A673 (cell line): ENCODE measurements at places on chromosomes 3 and 15.

DNA sequence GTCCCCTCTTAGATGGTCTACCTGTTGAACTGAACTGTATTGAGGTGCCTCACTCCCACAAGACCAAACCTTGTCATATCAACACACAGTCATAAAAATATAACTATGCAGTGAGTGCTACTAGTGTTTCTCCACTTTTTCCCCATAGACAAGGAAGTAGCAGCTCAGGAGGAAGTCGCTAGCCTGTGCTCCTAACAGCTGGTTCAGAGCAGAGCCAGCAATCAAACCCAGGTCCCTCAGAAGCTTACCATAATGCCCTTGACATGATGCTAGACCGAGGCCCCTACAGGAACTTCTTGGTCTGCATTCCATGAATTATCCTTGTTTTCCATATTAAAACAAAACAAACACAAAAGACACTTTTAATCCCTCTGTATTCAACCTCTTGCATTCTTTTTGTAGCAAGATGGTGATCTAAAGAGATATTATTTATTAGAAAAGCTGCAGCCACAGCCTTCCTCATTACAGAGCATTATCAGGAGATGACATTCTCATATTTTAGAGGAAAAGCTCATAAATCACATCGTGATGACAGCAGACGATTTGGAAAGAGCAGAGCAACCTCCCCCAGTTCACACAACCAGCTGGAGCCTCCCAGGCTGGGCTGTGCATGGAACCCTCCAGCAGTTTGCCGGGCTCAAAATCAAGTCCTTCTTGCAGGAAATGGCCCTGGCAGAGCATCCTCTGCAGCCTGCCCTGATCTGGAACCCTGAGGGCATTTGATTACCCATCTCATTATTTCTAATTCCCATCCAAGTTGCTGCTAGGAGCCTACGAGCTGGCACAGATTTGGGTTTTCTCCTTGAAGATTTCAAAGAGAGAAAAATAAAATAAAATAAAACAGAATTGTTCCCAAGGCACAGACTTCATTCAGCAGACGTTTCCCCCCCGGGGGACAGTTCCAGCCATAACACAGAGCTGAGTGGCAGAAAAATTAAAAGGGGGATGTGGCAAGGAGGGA lies 118.8 kb downstream of the SRGAP3 start:
- DNase-seq, result no peak

DNA sequence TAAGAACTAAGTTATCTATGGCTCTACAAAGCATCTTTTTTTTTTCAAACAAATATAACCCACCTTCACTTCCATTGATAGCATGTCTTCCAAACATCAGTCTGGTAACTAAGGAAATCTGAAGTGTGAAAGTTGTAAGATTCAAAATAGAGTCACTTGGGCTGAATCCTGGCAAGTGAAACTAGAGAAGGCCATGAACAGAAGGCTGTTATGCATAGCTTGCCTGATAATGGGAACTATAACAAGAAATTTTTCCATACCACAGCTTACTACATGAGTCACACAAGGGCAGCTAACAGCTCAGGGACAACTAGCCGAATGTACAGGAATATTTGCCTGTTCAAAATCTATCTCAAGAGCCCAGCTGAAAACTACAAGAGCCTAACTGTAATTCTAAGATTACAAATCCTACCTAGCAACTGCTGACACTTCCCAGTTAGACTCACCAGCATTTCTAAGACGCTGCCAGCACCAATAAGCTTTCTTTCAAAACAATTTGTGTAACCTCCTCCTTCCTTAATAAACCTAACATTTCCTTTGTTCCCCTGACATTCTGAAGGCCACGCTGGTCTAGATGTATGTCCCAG lies 1066.5 kb downstream of the PLOD2 start:
- peak; percentile 48 for DNase-seq

GRCh38 chr15:65836665-65837064 lies 32.6 kb upstream of the RAB11A start:
- DNase-seq, result no peak

- no peak for DNase-seq
Measured at GRCh38 chr3:25962255-25962654, 172.4 kb downstream of the OXSM start.

DNA sequence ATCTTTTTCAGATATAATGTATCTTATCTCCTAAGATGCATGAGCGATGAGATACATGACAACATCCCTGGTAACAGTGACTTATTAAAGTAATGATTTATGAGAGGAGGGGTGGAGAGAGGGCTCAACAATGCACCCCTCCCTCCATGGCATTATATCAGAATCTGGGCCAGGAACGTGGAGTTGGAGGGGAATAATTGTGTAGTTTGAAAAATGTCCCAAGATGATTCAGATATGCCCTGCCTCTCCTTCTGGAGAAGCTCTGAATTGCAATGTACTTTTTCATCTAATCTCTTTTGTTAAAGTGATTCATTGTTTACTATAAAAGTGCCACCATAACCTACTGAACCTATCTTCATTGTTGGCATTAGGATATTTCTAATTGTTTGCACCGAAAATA lies 86.5 kb downstream of the FRMD4B start:
- DNase-seq, result no peak
